Dermis microvascular lymphatic vessel endothelial cell (primary cell): ENCODE measurements at places on chromosomes 12 and 14. TPM values are rescaled to one million over a fixed set of nuclear protein-coding genes. Genes with fewer than 3 reads are reported as not detected.

The P2RX2 gene
- not detected in 2 replicates for total RNA-seq

The PRKAB1 gene
- total RNA-seq: 11.4 and 21.6 TPM in 2 replicates

The ITGB7 gene
- total RNA-seq: 0.25 TPM in 1 of 2 replicates, not detected in the other

The P3H3 gene
- 18.2 and 22.6 TPM in 2 replicates for total RNA-seq

The ISCA2 gene
- total RNA-seq: 11.6 and 14.2 TPM in 2 replicates

The RASSF9 gene
- 5.6 and 7.7 TPM in 2 replicates for total RNA-seq

The TSHR gene
- total RNA-seq: not detected in 2 replicates

The TMEM63C gene
- 0.13 and 0.77 TPM in 2 replicates for total RNA-seq

The AQP6 gene
- not detected in 2 replicates for total RNA-seq

The ASB2 gene
- total RNA-seq: not detected in 2 replicates

The SAMD4A gene
- total RNA-seq: 20.8 and 32.2 TPM in 2 replicates

The SMCO2 gene
- total RNA-seq: 0.13 TPM in 2 replicates

The PRH2 gene
- not detected in 2 replicates for total RNA-seq

The KLRC1 gene
- total RNA-seq: not detected in 2 replicates

DNA sequence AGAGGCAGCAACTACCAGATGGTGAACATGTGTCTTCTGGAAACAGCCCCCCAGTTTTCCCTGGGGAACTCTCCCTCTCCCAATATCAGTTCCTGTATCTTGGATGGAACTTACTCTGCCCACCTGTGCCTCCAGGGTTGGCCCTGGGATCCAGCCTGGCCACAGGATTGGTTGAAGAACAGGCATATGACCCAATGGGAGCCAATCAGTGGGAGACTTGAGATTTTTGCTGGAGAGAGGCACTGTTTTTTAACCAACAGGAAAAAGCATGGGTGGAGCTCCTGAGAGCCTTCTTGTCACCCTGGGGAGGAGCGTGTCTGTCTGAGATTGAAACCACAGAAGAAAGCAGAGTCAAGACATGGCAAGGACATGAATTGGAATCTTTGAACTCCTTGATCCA, 33.6 kb upstream of the COX6A1 start:
- no peak for DNase-seq

- DNase-seq: no peak
Observed at GRCh38 chr12:9361879-9362326, 153.7 kb upstream of the PZP start.

DNA sequence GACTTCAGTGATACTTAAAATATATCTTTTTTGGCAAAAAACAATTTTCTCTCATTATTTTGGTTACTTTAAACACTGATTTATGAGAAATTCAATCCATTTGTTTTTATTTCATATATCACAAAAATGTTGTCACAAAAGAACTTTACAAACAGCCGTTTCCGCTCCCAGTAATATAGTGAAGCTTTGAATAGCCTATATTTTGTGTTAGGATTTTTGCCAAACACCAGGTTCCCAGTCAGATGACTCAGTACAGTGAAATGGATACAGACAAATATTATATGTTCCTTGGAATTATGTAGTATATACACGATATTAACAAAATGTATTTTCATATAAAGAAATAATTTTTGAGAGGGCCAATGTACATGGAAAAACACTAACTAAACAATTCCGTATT, 411.1 kb downstream of the CCER1 start:
- peak; percentile 82 for DNase-seq

- no peak for DNase-seq
Observed at GRCh38 chr14:104111301-104112112, 26.0 kb downstream of the ASPG start.

DNA sequence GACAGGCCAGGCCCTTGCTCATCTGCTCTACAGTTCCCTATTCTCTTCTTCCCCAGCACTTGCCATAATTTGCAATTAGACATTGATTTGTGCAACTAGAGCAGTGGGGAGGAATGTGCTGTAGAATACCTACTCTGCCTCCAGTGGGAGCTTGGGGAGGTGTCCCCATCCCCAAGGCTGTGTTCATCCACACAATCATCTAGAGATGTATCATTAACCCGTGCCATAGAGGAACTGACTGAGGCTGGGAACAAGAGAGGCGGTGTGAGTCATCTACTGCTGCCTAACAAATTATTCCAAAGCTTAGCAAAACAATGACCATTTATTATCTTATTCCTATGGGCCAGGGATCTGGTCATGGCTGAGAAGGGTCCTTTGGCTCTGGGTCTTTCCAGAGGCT, 5.1 kb upstream of the OTUB2 start:
- DNase-seq: no peak

DNA sequence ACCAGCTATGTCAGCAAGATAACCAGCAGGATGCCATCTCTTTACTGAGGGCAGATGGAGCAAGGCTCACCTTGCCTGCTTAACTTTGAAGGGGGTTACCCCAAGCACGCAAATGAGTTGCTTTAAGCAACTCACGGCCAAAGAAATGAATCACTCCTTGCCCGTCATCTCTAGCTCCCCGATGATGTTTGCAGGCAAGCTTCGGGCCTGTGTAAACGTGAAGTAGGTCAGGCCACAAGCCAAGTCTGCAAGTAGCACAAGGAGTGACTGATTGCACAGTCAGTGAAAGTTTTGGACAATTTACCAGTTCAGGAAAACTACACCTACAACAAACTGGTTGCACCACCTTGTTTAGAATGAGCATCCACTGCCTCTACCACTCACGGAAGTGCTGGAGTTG, 699.7 kb upstream of the TBX3 start:
- DNase-seq: no peak

- DNase-seq: no peak
Observed at GRCh38 chr12:112342587-112342986, 39.6 kb downstream of the HECTD4 start.

DNA sequence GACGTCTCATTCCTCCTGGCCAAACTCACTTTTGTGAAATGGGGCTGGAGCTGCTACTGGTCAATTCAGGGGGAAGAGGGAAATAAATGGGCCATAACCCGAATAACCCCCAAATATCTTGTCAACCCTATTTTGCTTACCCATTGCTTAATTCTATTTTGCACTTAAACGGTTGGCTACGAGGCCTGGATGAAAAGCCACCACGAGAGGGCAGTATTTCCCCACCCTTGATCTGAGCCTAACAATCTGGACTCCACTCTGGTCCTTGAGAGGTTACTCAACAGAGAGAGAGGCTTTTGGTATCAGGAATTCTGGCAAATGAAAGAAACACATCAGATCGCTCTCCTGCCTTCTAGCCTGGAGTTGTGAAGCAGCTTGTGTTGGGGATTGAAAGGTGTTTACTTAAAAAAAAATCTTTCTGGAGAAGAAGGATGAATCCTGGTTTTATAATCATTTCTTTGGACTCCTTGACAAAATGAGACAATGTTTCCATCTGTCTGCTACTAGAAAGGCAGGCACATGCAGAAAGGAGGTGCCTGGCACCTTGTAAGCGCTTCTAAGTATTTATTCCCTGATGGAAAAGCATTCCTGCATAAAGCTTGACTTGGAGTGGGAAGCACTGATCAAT, 22.4 kb upstream of the FBXO21 start:
- DNase-seq: peak; percentile 43

DNA sequence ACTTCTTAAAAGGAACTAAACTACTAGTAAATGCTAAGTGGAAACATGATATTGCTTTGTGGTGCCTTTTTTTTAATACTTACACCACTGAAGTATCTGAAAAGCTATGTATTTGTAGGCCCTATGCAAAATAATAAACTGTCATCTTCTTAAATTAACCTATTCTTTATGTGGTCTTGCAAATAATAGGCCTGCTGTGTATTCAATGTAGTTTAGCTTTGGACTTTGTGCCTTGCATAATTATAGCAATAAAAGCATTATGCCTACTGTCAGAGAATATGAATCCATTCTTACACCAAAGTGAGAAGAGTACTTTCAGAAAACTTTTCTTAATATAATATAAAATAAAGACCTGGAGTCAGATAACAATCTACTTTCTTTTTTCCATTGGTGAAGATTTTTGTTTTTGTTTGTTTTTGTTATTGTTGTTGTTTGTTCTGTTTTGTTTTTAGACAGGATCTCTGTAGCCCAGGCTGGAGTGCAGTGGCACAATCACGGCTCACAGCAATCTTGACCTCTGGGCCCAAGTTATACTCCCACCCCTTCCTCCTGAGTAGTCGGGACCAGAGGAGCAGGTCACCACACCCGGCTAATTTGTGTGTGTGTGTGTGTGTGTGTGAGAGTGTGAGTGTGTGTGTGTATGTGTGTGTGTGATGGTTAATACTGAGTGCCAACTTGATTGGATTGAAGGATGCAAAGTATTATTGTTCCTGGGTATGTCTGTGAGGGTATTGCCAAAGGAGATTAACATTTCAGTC, 213.8 kb downstream of the SLC6A15 start:
- no peak for DNase-seq

- DNase-seq: no peak
Observed at GRCh38 chr14:33925946-33926345, 24.9 kb downstream of the EGLN3 start.

DNA sequence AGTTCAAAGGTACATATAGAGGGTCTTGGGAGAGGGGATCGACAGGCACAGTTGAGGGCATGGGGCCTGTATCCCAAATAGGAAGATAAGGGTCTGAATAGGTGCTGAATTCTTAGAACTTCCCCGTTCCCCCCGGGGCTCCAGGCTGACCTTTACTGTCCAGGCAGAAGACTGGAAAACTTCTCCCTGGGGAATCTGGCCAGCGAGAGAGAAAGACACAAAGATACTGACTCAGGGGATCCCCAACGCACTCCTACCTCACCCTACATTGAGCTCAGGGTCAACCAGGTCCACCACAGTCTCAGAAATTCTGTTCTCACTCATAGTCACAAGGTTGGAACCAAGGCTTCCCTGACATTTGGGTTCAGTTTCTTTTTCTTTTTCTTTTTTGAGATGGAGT, 46.2 kb downstream of the ACACB start:
- no peak for DNase-seq

DNA sequence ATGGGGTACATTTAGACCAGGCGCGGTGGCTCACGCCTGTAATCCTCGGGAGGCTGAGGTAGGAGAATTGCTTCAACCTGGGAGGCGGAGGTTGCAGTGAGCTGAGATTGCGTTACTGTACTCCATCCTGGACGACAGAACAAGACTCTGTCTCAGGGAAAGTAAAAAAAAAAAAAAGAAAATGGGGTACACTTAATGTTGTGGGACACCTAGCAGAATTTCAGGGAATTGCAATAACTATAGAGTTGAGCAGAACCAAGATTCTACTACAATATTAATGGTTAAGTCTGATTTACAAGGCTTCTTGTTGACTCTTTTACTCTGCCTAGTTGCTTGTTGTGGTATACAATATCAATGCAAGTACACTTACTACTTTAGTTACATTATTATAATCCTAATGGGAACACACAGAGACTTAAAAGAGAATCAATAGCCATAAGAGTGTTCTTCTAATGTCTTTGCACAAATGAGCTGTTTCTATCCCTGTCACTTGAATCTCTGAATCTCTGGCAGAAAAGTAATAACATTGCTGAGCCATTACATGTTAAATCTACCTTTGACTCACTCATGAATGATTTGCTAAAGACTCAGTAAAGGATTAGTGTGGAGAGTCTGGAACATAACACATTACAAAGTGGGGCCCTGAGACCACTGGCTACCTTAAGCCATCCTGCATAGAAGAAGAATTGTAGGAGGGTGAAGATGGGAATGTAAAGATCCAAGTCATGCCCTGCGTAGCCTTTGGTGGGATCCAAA, 22.7 kb downstream of the BEST3 start:
- no peak for DNase-seq

GRCh38 chr12:74365178-74365964, 172.3 kb upstream of the ATXN7L3B start:
- peak; percentile 45 for DNase-seq

- DNase-seq: no peak
Observed at GRCh38 chr14:91744068-91744480, 12.2 kb upstream of the CATSPERB start.

DNA sequence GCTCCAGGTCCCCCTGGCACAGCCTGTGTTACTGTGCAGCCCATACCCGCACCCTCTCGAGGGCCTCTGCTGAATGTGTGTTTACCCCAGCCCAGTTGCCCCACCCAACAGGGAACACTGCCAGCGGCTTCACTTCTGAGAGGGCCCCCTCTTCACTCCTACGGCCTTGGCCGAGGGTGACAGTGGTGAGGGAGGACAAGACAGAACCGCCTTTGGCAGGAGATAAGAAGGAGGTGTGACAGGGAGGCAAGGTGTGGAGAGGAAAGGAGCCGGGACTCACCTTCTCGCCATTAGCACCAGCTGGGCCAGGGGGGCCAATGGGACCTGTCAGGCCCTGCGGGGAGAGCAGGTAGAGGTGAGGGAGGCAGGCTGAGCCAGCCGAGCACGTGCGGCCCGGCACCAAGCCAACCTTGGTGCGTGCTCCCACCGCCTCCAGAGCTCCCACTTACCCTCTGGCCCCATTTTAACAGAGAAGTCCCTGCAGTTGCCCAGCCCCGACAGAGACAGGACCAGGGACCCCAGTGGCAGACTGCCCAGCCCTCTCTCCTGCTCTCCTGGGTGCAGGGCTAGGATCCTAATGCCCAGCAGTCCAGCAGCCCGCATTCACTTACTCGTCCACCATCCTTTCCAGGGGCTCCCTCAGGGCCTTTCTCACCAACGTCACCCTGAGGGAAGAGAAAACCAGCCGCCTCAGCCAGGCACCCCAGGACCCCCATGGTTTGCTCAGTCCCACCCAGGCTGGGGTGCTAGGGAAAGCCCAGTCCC, 18.3 kb downstream of the TMEM106C start:
- DNase-seq: no peak

- DNase-seq: no peak
Observed at GRCh38 chr12:34046570-34046969, 24.3 kb downstream of the ALG10 start.

DNA sequence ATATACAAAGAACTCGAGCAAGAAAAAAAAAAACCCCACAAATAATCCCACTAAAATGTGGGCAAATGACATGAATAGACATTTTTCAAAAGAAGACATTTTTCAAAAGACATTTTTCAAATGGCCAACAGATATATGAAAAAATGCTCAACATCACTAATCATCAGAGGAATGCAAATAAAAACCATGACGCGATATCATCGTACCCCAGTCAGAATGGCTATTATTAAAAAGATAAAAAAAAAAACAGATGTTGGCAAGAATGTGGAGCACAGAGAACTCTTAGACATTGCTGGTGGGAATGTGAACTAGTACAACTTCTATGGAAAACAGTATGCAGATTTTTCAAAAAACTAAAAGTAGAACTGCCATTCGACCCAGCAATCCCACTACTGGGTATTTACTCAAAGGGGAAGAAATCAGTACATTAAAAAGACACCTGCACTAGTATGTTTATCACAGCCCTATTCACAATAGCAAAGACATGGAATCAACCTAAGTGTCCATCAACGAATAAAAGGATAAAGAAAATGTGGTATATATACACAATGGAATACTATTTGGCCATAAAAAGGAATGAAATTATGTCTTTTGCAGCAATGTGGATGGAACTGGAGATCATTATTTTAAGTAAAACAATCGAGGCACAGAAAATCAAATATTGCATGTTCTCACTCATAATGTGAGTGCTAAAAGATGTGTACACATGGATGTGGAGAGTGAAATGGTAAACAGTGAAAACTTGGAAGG, 16.3 kb downstream of the ZBTB39 start:
- DNase-seq: no peak

DNA sequence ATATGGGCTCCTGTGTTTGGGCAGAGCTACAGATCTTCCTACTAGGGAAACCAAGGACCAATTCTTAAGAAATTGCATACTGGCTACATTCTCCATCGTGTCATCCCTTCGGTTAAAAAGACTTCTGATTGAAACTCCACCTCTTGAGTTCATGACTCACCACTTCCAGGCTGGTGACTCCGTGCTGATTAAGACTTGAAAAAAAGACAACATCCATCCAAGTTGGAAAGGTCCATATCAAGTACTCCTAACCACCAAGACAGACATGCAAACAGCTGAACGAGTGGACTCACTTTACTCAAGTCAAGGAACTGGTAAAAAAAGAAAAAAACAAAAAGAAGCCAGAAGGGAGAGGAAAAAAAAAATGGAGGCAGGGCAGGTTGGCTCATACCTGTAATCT, 63.4 kb downstream of the APOBEC1 start:
- no peak for DNase-seq
